ENCODE measurements at places on chromosomes 12 and 14. TPM values are rescaled to one million over a fixed set of nuclear protein-coding genes. Genes with fewer than 3 reads are reported as not detected.

Gene LRRC43
- 2.5 TPM for total RNA-seq

Gene SLC39A9
- total RNA-seq: 82.8 TPM

Gene CD63
- total RNA-seq: 1,149 TPM

Gene KCNK13
- 0.89 TPM for total RNA-seq

Gene SLC4A8
- 1.0 TPM for total RNA-seq

Gene ADAM20
- total RNA-seq: 0.14 TPM

Gene RND1
- 9.9 TPM for total RNA-seq

Gene MSRB3
- total RNA-seq: 17.8 TPM

Gene ACRBP
- total RNA-seq: 0.89 TPM
